ENCODE measurements at places on chromosomes 12 and 14.

GRCh38 chr12:70645494-70646317 is 8.5 kb upstream of the PTPRB start:
- DNase-seq = no peak

DNA sequence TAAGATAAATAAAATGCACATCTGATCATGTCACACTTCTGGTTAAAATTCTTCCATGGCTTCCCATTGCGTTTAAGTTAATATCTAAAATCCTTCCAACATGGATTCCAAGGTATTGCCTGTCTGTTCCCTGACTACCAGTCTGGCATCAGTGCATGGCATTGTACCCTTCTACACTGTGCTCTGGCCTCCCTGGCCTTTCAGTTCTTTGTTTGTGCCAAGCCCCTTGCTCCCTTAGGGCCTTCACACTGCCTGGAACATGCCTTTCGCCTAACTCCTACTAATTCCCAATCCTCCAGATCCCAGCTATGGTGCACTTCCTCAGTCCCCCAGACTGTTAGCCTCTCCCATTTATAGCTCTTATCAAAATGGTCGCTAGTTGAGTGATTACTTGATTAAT is 6.3 kb downstream of the CIPC start:
- DNase-seq = no peak

- DNase-seq = no peak
These were observed 6.2 kb downstream of the IFT43 start for GRCh38 chr14:75991753-75992152.

DNA sequence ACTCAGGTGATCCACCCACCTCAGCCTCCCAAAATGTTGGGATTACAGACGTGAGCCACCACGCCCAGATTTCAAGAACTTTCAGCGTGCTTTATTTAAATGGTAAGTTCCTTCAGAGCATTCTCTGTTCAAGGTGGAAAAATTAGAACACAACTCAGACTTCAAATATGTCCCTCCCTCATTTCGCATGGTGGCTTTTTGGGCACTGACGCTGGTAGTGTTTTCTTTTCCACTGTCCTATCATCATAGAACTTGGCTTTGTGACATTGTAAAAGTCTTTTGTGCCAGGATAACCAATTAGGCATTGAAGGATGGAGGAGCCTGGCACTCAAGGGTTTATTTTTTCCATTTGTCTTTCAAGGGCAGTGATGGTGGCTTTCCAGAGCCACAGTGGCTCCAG is 190.8 kb downstream of the NUAK1 start:
- DNase-seq = no peak

GRCh38 chr14:104118006-104118844 is 20.2 kb upstream of the KIF26A start:
- no peak for DNase-seq

- DNase-seq = no peak
These were observed 24.5 kb downstream of the KTN1 start for GRCh38 chr14:55604488-55604887.

GRCh38 chr12:29316752-29317151 is 64.2 kb downstream of the ERGIC2 start:
- no peak for DNase-seq

- DNase-seq = no peak
These were observed 135.7 kb upstream of the SLC16A7 start for GRCh38 chr12:59459966-59460660.

DNA sequence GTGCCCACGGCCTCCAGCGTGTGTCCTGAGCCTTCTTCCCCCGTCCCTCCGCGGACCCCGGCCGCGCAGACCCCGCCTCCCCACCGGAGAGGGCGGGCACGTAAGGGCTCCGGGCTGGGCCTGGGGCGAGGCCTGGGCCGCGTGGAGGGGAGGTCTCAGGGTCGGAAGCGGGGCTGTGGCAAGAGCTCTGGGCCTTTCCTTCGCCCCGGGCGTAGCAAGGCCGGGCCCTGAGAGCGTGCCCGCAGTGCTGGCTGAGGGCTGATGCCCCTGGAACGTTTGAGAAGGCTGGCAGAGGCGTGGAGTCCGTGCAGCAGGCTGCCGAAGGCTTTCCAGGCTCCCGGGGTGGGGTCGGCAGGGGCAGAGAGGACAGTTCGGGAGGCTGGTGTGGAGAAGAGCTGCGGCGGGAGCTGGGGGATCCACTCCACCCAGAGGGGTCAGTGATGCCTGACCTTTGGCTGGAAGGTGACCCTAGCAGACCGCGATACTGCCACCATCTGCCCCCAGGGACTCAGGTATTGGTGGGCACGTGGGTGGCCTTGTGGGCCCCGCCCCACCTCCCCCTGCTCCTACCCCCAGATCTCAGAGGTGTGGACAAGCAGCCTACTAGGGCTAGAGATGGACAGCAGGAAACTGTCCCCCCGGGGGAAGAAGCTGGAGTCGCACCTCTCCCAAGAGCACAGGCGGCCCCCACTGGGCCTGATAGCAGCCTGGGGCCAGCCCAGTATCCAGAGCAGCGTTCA is 558 bp downstream of the TEX22 start:
- peak; percentile 88 for DNase-seq

Data from NCI-H2171 treated with DMSO at 0.1 percent for 48 hours (cell line).